Activated CD4-positive, alpha-beta T cell treated with anti-CD3 and anti-CD28 coated beads, Interleukin-2, amount 10 ng/mL, durations not matched to agents 24 days and 14 days (primary cell): ENCODE measurements at places on chromosomes 3 and 15. TPM values are rescaled to one million over a fixed set of nuclear protein-coding genes. Genes with fewer than 3 reads are reported as not detected.

The ATP1B3 gene
- 223 and 224 TPM in 2 replicates for total RNA-seq

The NPRL2 gene
- 38.1 and 43.0 TPM in 2 replicates for total RNA-seq

The GALNT15 gene
- total RNA-seq: not detected in 2 replicates

The FBXO45 gene
- total RNA-seq: 25.5 and 25.9 TPM in 2 replicates

The TMCO5A gene
- not detected in 2 replicates for total RNA-seq

The MYRIP gene
- total RNA-seq: not detected in 2 replicates

The ZNF502 gene
- 0.47 and 0.82 TPM in 2 replicates for total RNA-seq

The SLC35G2 gene
- total RNA-seq: 3.4 and 3.8 TPM in 2 replicates

The SEMA5B gene
- total RNA-seq: not detected in 2 replicates

The CRBN gene
- total RNA-seq: 37.0 and 40.0 TPM in 2 replicates

The TMC3 gene
- total RNA-seq: not detected in 2 replicates

The GRAMD2A gene
- 0.21 TPM in 1 of 2 replicates, not detected in the other for total RNA-seq

The TMPRSS7 gene
- not detected in 2 replicates for total RNA-seq

DNA sequence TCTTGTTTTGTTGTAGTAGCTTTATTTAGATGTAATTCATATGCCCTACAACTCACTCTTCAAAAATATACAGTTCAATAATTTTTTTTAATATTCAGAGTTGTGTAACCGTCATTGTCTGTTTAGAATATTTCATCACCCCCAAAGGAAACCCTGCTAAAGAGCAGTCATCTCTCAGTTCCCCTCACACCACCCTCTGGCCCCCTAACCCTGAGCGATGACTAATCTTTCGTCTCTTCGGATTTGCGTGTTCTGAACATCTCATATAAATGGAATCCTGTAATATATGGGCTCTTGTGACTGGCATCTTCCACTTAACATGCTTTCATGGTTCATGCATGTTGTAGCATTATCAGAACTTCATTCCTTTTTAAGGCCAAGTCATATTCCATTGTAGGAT is 183.8 kb downstream of the ATG7 start:
- no peaks in the 10 kb centered on the region for H3K27me3 ChIP-seq
- H3K4me3 ChIP-seq: no peak overlapping the region
- DNase-seq: no peak
- no peak overlapping the region for H3K27ac ChIP-seq

DNA sequence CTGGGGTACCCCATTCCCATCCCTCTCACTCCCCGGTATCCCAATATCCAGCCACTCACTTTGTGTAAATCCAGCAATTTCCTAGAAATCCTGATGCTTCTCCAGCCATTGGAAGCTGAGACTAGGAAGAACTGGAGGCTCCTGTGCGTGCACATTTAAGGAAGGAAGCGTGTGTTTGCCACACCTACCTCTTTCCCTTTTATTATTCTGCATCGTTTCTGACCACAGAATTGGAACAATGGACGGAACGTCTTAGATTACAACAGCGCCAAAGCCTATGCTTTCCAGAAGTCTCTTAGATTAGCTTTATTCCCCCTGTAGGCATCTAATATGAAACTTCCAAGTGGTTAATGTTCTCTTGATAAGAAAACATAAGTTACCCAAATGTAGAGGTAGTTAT is 234.8 kb upstream of the TRIM42 start:
- DNase-seq: no peak
- no peak overlapping the region for H3K4me3 ChIP-seq
- no peak overlapping the region for H3K27ac ChIP-seq
- H3K4me1 ChIP-seq: no peaks in the 10 kb centered on the region
- peaks cover 2% of the 10 kb centered on the region for H3K27me3 ChIP-seq

- H3K4me3 ChIP-seq: peak overlapping the region; percentile 32
- H3K27ac ChIP-seq: peak overlapping the region; percentile 67
- H3K4me1 ChIP-seq: peaks cover 68% of the 10 kb centered on the region
- peaks cover 76% of the 10 kb centered on the region for H3K36me3 ChIP-seq
These were observed 33.2 kb downstream of the CBLB start for GRCh38 chr3:105835606-105836005.

DNA sequence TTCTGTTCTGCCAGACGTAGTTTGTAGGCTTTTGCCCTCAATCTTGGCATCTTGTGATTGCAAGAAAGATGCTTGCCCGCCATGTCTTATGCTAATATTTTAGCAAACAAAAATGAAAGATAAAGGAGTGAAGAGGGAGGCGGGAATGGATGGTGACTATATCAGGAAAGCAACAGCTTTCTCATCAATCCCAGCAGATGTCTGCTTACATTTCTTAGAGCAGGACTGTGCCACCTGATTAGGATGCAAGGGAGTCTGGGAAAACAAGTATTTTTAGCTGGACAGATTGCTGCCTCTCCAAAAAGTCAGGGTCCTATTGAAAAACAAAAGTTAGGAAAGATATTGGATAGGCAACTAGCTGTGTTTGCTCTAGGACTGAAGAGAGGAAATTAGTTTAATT is 34.6 kb upstream of the DPH6 start:
- H3K36me3 ChIP-seq: no peaks in the 10 kb centered on the region
- DNase-seq: no peak
- no peak overlapping the region for H3K4me3 ChIP-seq
- no peaks in the 10 kb centered on the region for H3K4me1 ChIP-seq
- H3K27ac ChIP-seq: no peak overlapping the region
- peaks cover 3% of the 10 kb centered on the region for H3K27me3 ChIP-seq

- H3K4me1 ChIP-seq: peaks cover 3% of the 10 kb centered on the region
- no peak for DNase-seq
- H3K36me3 ChIP-seq: no peaks in the 10 kb centered on the region
- H3K27ac ChIP-seq: no peak overlapping the region
These were observed 54.0 kb upstream of the MYZAP start for GRCh38 chr15:57537488-57538264.

DNA sequence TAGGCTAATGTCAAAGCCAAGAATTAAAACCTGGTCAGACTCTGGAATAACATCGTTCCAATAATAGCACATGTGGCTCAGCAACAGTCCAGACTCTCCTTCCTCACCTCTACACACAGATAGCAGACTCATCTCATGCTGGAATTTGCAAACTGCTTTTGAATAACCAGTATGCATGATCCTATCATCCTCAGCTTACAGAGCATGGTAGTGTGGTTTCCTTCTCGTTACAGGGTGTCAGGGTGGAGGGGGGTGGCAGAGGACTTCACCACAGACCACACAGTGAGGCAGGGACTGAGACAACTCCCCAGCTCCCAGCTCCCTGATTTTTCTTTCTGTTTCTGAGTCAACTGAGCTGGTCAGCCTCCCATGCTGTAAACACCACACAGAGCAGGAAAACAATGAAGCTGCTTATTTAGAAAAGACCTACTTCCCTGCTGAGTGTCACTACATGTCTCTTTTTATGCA is 101.6 kb downstream of the RPL22L1 start:
- peaks cover 5% of the 10 kb centered on the region for H3K27me3 ChIP-seq
- DNase-seq: no peak
- no peak overlapping the region for H3K27ac ChIP-seq
- no peaks in the 10 kb centered on the region for H3K4me1 ChIP-seq

DNA sequence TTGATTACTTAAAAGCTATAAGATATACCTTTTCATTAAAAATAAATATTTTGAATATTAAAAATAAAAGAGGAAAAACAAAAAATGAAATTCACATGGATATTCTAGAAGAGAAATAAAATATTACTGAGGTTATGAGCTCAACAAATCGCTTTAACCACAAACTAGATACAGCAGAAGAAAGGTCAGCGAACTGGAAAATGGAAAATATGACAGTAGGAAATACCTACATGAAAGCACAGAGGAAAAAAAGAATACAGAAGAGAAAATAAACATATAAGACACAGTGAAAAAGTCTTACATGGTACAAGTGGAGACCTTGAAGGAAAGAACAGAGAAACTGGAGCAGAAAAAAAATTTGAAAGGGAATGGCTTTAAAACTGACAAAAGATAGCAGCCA is 33.2 kb downstream of the SCAPER start:
- H3K27ac ChIP-seq: peak overlapping the region; percentile 77
- no peaks in the 10 kb centered on the region for H3K27me3 ChIP-seq
- DNase-seq: no peak

- no peak for DNase-seq
- no peaks in the 10 kb centered on the region for H3K27me3 ChIP-seq
- H3K27ac ChIP-seq: no peak overlapping the region
- peaks cover 3% of the 10 kb centered on the region for H3K4me1 ChIP-seq
These were observed 114.5 kb upstream of the GADL1 start for GRCh38 chr3:31008994-31009393.

DNA sequence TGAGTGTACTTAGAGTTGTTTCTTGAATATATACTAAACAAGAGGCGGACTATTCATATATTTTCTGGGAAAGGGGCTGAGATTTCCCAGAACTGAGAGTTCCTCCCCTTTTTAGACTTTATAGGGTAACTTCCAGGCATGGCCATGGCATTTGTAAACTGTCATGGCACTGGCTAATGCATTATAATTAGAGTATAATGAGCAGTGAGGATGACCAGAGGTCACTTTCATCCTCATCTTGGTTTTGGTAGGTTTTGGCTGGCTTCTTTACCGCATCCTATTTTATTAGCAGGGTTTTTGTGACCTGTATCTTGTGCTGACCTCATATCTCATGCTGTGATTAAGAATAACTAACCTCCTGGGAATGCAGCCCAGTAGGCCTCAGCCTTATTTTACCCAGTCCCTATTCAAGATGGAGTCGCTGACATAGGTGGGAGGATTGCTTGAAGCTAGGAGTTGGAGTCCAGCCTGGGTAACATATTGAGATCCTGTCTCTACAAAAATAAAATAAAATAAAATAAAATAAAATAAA is 91.4 kb downstream of the MOBP start:
- no peaks in the 10 kb centered on the region for H3K36me3 ChIP-seq
- H3K4me1 ChIP-seq: no peaks in the 10 kb centered on the region
- H3K4me3 ChIP-seq: no peak overlapping the region

GRCh38 chr3:5213574-5213966 is 26.1 kb downstream of the EDEM1 start:
- H3K27ac ChIP-seq: peak overlapping the region; percentile 51
- no peak overlapping the region for H3K4me3 ChIP-seq
- H3K4me1 ChIP-seq: peaks cover 17% of the 10 kb centered on the region
- H3K27me3 ChIP-seq: no peaks in the 10 kb centered on the region
- no peak for DNase-seq

DNA sequence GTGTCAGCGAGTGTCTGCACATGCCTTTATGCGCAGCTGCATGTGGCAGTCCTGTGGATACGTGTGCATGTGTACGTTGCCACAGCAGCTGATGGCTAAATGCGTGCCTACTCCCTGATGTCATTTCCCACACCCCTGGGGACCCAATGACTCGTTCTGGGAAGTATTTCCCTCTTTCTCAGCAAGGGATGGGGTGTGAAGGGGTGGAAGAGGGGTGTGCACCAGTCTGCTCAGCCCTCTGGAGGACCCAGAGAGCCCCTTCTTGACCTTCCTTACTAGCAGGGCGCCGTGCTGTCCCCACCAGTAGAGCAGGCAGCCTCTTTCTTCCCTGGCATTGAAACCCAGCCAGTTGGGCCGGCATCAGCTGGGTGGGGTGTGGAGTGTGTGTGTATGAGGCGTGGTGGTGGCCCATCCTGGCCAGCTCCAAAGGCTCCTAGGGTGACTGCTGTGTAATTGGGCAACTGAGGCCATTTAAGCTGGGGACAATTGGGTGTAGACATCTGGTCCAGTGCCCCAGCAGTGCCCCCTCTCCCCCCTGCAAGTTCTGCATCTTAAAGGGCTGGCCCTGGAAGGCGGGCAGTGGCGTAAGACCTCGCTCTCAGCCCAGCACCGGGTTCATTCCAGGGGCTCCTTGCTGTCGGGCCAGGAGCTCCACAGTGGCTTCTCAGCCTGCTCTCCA is 19.2 kb downstream of the SNX33 start:
- H3K36me3 ChIP-seq: no peaks in the 10 kb centered on the region
- no peak for DNase-seq
- no peak overlapping the region for H3K27ac ChIP-seq
- no peaks in the 10 kb centered on the region for H3K4me1 ChIP-seq
- H3K4me3 ChIP-seq: no peak overlapping the region
- no peaks in the 10 kb centered on the region for H3K27me3 ChIP-seq

DNA sequence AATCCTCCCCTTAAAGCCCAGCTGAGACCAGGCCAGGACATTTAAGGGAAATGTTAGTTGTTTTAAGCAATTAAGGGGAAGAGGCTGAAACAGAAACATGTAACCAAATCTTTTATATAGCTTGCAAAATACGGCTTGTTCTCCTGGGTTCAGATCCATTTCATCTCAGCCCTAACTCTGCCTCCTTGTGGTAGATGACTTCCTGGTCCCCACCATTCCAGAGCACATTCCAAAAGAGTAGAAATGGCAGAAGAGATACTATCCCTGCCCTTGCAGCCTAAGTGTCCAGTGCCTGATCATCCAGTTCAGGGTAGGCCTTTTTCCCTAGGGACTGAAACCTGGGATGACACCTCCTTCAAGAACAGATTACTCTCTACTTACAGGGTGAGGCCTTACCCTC is 266.2 kb upstream of the VEPH1 start:
- no peaks in the 10 kb centered on the region for H3K4me1 ChIP-seq
- no peaks in the 10 kb centered on the region for H3K36me3 ChIP-seq
- no peak for DNase-seq
- no peak overlapping the region for H3K27ac ChIP-seq
- H3K27me3 ChIP-seq: no peaks in the 10 kb centered on the region

DNA sequence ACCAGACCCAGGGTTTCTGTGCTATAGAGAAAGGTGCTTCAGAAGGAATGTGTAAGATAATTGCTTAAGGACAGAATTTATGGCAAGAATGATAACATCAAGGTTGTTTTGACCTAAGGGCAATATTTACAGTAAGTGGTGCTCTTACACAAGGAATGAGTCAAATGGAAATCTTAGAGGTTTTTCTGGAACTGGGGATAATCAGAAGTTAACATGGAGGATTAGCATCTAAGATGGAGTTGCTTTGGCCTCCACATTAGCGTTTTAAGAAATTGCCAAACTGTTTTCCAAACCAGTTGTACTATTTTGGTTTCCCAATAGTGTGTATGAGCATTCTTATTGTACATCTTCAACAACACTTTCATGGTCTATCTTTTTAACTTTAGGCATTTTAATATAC is 3.1 kb downstream of the WDR93 start:
- H3K4me1 ChIP-seq: peaks cover 7% of the 10 kb centered on the region
- H3K27me3 ChIP-seq: peaks cover 19% of the 10 kb centered on the region
- H3K4me3 ChIP-seq: no peak overlapping the region
- DNase-seq: no peak
- no peaks in the 10 kb centered on the region for H3K36me3 ChIP-seq

DNA sequence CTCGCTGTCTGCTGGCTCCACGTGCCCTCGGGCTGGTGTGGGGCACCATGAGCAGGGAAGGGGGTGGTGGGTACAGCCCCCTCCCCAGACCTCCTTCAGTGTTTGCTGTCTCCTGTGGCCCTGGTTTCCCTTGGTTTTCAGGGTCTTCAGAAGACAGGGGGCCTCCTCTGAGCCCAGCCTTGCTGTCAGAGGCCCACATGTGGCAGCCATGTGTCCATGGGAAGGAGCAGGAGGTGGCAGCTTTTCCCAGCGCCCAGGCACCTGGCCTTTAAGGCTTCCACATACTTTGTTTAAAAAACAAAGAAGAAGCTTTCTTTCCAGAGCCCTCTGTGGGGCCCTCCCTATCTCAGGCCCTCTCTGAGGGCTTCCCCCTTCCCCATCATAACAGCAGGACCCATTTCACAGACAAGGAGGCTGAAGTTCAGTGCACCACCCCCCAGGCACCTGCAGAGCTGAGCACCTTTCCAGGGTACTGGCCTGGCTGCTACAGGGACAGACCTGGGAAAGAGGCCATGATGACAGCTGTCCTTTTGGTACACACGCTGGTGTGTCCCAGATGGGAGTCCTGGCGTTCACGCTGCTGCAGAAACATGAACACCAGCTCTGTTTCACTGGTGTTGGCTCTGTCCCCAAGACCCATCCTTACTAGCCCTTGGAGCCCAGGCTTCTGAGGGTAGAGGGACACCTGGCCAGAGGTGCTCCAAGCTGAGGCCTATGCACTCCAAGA is 73.7 kb downstream of the DNAJB8 start:
- H3K27me3 ChIP-seq: no peaks in the 10 kb centered on the region
- DNase-seq: no peak
- H3K4me1 ChIP-seq: no peaks in the 10 kb centered on the region
- H3K4me3 ChIP-seq: no peak overlapping the region
